ENCODE measurements at places on chromosomes 4 and X.

DNA sequence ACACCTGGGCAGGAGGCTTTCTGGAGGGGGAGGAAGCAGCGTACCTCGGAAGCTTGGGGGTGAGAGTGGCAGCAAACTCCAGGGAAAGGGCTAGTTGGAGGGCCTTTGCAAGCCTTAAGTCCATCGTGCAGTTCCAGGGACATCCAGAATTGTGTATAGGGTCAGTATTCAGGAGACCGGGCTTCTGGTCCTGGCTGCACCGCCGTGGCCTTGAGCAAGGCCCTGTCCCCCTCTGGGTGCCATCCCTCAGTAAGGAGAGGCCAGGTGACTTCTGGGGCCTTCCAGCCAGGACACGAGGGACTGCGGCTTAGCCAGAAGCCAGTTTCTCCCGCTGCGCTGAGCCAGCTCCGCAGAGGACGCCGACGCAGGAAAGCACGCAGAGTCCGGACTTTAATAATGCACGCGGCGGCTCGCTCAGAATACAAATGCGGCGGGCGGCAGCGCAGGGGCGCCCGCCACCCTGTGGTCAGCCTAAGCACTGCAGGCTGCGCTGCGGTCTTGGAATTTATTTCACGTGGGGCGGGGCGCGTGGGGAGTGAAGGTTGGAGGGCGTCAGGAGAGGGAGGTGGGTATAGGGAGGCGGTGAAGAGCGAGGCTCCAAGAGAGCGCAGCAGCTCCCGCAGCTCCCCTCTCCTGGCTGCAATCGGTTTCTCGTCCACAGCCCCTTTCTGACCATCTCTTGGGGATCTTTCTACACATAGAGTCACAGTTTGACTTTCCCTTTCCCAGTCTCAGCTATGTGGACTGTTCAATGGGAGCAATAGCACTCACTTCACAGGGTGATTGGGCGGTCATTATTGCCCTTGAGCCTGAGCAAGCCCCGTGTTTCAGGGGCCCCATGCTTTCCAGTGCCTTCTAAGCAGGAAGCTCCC is 94.1 kb upstream of the GPR50 start:
- peak; percentile 32 for DNase-seq

GRCh38 chr4:125115941-125116340 is 198.8 kb upstream of the FAT4 start:
- DNase-seq = no peak

- no peak for DNase-seq
Observed at GRCh38 chrX:19563746-19564145, 48.4 kb upstream of the MAP3K15 start.

- DNase-seq = no peak
Observed at GRCh38 chr4:126221717-126222340, 907.1 kb downstream of the FAT4 start.

All from NCI-H1092 (cell line).